ENCODE measurements at places on chromosomes 5 and 9.

GRCh38 chr5:134432174-134432573 is 20.5 kb upstream of the CDKN2AIPNL start:
- no peak for DNase-seq

- DNase-seq, result no peak
Measured at GRCh38 chr9:81814401-81814793, 113.8 kb upstream of the SPATA31D4 start.

DNA sequence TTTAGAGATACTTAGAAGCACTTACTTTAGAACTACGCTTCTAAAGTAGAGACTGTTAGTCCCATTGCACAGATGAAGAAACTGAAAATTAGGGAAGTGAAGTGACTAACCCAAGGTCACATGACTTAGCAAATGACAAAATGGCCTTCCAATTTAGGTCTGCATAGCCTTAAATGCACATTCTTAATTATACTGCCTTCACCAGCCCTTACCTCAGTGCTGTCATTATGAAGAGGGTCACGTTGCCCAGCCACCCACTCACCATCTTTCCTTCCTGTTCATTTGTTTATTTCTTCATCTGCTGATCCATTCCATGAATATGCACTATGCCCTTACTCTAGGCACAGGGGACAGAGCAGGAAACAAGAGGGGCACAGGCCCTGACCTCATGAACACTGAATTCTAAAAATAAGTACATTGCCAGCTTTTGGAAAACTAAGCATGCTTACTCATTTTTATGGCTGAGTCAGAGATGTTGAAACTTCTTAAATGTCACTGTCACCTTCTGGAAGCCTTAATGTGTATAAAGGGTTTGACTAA is 8.6 kb downstream of the HAVCR2 start:
- DNase-seq, result peak; percentile 18

DNA sequence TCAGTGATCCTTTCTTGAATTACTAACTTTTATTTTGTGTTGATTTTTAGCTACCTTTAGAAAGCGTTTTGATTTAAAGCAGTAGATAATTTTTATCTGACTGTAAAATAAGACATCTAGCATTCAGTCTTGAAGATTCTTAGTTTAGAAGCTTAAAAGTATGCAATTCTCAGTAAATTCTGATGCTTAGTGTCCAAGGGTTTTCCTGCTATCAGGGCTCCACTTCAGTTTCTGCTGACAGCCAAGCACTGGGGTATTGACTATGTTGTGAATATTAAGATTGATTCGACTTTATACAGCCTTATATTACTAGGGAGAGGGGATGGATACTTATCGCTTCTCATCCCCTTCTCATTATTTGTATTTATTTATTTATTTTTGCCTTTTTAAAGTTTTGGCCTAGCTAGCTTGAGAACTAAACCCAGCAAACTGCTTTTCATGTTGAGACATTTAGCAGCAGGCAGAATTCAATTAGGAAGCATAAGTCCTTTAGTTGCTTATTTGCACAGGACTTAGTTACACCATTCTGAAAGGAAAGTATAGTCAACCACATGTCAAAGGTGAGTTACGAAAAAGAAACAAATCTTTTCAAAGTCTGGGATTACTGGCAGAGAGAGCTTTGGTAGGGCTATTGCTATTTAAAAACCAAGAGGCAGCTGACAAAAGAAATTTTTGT is 2.9 kb downstream of the PBX3 start:
- no peak for DNase-seq

- peak; percentile 68 for DNase-seq
Measured at GRCh38 chr9:121075251-121076036, 689 bp downstream of the CNTRL start.

DNA sequence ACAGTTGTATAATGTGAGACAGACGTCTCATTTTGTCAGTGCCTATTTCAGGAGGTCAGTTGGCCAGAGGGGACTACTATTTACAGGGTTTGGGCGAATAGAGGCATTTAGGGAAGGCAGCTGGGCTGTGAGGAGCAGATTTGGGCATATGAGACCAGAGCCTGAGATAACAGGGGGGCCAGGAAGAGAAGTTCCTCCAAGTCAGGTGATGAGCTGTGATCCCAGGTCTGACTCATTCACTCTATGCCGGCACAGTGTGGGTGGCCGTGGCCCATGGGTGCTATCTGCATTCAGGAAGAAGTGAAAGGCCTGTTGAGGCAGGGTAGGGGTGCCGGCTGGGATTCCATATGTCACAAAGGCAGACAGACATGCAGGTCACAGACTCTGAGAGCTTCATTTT is 142.8 kb downstream of the PDZD2 start:
- DNase-seq, result peak; percentile 23

DNA sequence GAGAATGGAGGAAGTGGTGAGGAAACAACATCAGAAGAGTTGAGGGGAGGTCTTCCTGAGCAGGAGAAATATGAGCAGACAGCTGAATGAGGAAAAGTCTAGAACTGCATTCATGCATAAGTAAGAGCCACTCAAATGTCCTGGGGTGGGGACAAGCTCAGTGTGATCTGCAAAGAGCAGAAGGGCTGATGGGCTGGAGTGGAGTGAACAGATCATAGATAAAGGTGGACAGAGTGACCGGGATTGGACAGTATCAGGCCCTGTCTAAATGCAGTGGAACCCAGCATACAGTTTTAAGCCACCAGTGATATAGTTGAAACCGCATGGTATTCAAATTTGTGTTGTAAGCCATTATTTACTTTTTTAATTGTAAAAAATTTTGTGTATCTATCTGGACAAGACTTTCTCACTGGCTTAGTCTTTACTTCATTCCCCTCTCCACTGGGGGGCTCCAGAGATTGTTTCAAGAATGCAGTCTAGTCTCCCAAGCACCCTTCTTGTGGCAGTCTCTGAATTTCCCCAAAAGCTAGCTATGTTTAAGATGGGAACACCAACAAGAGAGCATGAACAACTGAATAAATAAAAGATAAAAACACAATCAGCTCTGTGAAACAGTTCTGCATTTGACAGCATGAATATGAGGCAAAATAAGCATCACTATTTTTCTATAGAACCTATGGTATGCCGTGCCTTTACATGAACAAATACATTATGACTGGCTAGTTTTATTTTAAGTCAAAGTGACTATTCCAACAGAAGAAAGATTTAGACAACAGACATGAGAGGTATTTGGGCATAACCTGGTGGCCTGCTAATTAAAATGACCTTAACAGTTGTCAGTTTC is 10.7 kb upstream of the STK32A start:
- peak; percentile 32 for DNase-seq

DNA sequence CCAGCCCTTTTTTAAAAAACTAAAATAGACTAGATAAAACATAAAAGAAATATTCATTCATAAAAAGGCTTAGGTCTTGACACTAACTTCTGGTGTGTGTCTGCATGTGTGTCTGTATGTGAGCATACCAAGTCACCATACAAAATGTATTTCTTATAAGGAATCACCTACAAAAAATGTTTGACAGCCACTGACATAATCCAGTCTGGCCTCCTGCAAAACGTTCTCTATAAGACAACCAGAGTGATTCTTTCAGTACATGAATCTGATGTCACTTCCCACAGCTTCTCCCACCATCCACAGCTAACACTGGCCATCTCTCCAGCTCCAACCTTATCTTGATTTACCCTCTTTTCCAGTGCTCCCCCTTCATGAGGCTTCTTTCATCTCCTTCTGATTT is 192.3 kb downstream of the TLE1 start:
- no peak for DNase-seq

DNA sequence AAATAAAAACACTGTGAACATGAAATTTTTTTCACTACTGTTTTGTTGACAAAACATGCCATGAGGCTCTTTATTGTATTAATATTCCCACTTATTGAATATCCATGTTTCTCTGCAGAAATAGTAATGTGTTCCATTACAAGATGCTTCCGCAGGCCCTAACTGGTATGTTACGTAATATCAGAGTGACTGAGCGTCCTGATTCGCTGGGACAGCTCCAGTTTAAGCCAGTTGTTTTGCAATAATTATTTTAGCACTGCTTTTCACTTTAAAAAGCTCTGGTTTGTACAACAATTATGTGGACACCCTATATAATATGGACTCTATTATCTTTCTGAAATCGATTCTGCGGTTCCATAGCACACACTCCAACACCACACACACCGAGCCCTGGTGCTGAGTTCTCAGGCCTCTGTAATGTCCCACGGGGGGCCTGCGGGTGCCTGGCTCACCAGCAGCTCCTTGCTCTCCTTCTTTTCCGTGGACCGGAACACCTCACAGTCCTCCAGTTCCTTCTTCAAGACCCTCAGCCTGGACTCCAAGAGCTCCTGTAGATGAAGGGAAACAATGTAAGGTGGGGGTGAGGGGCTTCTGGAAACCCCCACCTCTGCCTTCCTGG is 1.8 kb downstream of the TRIM7 start:
- DNase-seq, result no peak

DNA sequence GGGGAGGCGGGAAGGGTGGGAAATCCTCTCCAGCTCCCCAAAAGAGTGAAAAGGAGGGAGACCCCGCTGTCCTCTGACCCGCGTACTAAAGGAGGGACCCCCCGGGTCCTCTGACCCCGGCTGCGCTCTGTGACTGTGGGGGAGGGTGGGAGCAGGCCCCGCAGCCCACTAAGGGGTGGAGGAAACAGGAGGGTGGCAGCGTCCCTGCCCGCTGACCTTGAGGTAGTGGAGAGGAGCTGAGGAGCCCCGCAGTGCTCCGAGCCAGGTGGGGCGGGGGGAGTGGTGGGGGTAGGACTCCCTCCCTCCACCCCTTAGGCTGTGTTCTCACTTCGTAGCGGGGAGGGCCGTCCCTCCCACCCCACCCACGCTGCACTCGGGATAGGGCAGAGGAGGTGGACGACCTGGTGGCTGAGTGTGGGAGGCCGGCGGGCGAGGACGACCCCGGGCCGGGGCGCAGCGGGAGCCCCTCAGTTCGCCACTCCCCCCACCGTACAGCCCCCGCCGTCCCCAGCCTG is 449 bp upstream of the ADCY2 start:
- DNase-seq, result no peak

DNA sequence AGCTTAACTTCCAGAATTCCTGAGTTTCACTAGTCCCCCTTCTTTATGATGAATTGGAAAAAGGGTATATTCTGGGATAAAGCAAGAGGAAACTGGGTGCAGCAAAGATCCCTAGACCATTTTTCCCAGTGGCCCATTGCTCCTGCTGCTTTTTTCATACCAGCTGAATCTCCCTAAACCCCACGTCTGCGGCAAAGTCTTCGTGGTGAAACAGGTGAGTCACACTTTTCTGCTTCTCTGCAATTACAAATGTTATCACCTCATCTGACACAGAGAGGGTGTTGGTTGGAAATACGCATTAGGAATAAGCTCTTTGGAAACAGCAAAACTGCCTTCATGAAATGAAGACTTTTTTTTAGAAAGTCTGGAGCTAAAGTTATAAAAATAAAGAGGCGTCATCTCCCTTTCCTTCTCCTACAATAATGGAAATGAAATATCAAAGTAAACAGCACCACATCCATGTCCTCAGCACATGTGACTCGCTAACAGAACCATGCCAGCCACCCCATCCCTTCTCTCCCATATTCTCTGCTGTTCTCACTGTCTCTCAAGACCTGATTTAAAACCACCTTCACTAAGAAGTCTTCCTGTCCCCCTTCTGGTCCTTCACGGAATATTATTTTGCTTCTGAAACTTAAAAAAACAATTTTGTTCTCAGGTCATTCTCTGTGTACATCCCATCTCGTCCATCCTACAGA is 39.5 kb upstream of the GLRX start:
- DNase-seq, result no peak

All from OCI-M1 (cell line).